Hematopoietic multipotent progenitor cell (in vitro differentiated cells): ENCODE measurements at places on chromosomes 2 and 18. TPM values are rescaled to one million over a fixed set of nuclear protein-coding genes. Genes with fewer than 3 reads are reported as not detected.
A peak's percentile ranks its signal among the peaks of the same experiment; 100 is the strongest.

- DNase-seq: no peak
Measured at GRCh38 chr2:8576525-8577167, 105.2 kb upstream of the ID2 start.

GRCh38 chr2:127561371-127561770 lies 25.9 kb downstream of the MYO7B start:
- no peak for DNase-seq

DNA sequence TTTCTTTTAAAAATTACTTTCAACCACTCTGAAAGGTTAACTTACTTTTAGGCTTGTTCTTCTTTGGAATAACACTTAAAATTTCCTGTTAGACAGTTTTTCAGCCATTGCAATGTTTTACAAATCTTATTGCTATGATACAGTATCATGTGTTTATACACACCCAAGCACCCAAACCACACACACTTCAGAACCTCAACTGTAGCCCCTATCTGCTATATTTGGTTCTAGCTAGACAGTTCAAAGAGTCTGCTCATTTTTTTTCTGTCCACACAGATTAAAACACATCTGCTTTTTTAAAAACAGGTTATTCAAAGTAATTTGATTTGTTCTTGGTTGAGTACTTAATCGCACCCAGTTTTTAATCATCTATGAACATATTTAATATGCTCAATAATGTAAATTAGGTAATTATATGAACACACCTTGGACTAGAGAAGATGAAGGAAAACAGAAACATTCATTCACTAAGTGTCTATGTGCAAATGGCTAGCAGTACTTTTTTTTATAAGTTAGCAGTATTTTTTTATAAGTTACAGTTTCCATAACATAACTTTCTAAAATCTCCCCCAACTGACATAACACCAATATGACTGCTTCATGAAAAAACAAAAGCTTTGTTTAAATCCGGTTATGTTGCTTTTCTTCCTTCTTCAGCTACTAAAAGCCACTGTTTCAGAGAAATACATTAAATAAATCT lies 17.6 kb downstream of the FBXO11 start:
- no peak for DNase-seq

- DNase-seq: no peak
Measured at GRCh38 chr18:64142904-64143303, 6.0 kb downstream of the LINC00305 start.

DNA sequence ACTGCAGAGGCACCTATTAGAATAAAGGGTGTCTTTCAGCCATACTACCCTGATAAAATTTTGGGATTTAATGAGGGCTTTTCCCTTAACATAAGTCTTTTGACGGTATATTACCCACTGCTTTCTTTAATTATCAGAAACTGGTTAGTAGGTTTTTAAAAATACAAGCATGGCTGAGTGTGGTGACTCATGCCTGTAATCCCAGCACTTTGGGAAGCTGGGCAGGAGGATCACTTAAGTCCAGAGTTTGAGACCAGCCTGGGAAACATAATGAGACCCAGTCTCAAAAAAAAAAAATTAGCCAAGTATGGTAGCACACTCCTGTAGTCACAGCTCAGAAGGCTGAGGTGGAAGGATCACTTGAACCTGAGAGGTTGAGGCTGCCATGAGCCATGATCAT lies 16.1 kb downstream of the CPSF3 start:
- no peak for DNase-seq

- DNase-seq: no peak
Measured at GRCh38 chr18:29962579-29962978, 1080.0 kb downstream of the DSC3 start.

GRCh38 chr2:241877989-241878970 lies 8.8 kb downstream of the RTP5 start:
- DNase-seq: peak; percentile 81

DNA sequence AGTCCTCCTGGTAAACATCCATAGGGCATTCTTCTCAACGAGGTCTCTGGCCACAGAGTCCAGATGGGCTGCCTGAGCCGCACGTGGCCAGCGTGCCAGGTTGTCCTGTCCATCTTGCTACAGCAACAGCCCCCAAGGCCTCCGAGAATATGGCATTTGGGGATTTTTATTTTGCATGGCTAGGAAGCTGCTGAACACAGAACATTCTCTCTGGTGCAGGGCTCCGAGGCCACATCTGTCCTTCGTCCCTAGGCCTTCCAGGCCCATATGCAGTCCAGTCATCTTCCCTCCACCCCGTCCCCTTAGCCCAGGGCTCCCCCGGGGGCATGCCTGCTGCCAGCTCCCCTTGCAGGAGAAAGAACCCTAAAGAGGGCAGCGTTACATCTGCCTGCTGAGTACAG lies 2.3 kb downstream of the HDAC4 start:
- no peak for DNase-seq

DNA sequence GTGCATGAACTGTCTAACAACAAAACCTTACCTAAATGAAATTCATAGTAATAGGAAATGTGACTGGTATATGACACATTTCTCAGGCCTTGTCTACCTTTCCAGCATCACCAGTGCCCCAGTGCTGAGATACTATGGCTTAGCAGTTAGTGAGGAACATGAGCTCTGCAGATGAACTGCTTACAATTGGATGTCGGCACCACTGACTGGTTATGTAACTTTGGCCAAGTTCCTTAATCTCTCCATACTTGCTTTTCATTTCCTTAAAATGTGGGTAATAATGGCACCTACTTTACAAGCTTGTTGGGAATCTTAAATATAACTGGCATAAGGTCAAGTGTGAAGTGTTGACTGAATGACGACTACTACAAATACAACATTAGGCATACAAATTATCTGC lies 136.3 kb downstream of the OLA1 start:
- no peak for DNase-seq

DNA sequence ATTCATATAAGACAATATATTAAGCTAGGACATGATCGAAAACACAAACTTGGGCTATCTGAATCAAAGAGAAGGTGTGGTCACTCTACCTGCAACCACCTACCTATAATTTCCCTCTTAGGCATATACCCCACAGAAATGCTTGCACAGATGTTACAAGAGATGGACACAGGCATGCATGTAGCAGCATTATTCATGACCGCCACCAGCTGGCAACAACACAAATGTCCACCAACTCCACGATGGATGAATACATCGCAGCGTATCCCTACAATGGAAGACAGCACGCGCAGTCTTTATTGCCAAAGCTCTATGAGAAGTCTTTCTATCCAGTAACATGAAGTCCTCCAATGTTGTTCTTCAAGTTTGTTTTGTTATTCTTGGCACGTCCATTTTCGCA lies 90.8 kb downstream of the ARL4C start:
- no peak for DNase-seq

DNA sequence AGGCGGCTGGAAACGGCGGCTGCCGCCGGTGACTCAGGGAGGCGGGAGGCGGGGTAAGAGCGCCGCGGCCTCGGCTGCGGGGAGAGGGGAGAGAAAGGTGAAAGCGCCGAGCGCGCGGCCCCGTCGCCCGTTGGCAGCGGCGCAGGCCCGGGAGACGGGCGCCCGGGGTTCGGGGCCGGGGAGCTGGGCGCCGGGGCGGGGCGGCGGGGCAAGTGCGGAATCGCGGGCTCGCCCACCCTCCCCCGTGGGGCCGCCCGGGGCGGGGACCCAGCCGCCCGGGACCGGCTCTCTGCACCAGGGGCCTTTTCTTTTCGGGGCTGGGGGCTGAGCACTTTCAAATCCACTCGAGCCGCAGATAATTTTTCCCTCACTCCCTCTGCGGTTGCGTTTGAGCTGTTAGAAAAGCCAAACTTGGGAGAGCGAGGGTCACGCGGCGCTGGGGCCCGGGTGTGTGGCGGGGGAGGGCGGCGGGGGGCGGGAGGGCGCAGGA lies 266 bp downstream of the KDM3A start:
- DNase-seq: no peak

GRCh38 chr18:62828852-62829251 lies 113.5 kb downstream of the PHLPP1 start:
- DNase-seq: no peak

DNA sequence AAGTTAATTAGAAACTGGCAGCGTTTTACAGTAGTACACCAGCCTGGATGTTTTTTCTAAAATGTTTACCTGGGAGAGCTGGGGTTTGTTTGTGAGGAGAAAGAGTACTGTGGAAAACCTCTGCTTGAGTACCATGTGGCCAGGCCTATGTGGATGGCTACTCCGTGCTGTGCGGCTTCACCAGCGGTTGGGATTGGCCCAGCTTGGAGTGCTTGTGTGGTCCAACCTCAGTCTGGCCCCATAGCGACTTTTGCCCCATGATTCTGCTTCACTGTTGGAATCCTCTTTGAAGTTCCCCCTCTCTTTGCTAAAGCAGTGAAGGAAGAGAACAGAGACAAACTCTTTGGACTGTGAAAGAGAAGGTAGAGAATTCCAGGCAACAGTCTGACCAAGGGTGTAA lies 15.9 kb downstream of the CD8A start:
- no peak for DNase-seq

DNA sequence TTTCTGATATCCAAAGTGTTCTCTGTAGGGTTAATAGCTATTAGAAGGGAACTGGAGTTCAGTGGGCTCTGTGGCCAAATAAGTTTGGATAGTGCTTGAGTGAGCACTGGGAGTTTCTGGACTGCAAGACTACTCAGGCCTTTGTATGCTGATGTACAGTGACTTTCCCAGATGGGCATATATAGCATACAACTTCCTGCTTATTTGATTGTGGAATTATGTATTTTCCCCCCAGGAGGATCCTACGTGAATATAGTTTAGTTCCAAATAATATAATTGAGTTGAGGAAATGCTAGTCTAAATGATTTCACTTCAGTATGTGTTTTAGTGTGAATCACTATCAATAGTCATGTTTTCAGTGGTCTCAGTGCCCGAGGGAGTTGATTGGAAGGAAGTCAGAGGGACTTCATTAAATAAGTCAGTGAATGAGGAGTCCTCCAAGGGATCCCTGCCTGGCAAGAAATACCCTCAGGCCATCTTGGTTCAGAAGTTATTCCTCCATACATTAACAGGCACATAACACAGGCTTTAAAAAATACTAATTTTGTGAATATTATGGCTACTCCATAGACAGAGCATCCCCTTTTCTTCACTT lies 251.4 kb downstream of the PRKCE start:
- no peak for DNase-seq

DNA sequence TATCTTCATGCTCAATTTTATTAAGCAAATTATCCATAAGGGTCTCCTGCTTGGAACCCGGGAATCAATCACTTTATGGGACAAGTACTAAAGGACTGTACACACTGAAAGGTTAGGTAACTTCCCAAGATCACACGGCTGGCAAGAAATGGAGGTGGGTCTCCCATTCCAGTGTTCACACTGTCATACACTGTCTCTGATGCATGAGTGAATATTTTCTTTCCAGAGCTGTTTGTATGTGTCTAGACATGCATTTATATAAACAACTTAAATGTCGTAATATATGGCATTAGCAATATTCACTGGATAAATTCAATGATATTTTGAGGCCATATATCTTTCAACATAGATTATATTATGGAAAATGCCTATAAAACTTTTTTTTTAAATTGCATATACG lies 223.4 kb downstream of the DYM start:
- DNase-seq: no peak

DNA sequence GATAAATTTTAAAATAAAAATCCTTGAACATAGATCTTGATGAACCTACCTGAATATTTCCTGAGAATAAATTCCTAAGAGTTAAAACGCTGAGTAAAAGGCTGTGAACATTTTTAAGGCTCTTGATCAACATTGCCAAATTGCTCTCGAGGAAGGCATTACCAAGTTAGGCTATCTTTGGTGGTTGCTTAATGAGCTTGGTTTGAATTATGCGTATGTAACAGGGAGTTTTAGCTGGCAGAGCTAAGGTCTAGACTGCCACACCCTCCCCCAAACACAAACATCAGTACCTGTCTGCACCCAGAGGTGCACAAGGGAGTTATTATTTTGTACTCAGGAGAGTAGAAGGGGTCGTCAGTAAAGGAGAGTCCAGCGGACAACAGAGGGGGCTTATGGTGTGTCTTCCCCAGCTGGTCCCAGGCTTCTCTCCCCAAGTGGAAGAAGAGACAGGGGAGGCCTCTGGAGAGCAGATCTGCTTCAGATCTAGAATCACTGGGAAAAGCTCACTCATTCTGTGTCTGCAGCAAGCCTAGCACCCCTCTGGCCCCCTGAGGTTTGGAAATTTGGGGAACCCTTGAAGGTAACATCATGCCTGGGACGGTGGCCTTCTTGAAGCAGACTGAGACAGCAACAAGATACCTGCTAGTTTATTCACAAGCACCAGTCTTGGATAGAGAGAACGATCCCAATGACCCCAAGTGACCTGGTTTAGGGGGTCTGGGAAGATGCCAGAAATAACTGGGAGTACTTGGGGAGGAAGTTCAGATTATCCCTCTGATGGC lies 197.2 kb upstream of the ID2 start:
- no peak for DNase-seq

GRCh38 chr18:67010919-67011318 lies 407.0 kb upstream of the CDH19 start:
- DNase-seq: no peak

DNA sequence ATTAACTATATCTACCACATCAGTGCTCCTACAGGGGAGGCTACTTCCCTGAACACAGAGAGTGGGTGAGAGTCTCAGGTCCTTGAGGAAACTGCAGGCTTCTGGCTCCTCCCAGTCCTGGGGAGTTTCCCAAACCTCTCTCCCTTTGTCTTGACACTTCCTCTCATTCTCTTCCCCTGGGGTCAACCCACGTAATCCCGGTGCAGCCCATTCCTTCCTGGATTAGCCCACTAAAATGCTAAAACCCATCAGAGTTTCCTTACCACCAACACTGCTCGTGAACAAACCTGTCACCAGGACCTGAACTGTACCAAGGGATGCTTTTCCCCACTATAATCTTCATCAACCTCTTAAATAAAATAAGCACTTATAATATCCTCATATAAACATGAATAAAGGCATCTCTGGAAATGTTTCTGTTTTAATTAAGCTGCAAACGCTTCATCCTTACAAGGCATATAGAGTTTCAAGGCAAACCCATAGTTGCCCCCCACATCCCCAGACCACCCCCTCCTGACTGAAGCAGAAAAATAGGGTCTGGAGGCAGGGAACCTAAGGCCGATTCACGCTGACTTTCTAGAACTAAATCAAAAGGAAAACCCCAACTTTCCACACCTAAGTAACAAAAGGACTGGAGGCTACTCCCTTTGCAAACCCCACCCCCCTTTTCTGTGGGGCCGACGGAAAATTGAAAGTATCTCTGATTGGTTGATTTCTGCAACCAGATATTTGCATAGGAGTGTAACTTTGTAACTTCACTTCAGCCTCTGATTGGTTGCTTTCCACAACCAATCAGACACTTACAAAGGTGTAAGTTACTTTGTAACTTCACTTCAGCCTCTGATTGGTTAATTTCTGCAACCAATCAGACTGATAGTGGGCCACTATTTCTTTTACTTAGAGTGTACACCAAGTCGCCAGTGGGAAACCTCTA lies 19.0 kb downstream of the TMSB10 start:
- DNase-seq: peak; percentile 66

GRCh38 chr2:44972771-44973535 lies 31.5 kb downstream of the SIX3 start:
- no peak for DNase-seq

RIOK3 gene
- total RNA-seq: 28.3 TPM

ARHGEF33 gene
- under 0.01 TPM for total RNA-seq

ASB18 gene
- total RNA-seq: under 0.01 TPM

GLI2 gene
- total RNA-seq: under 0.01 TPM

COL5A2 gene
- total RNA-seq: 0.54 TPM

VSNL1 gene
- not detected for total RNA-seq

RAPGEF4 gene
- total RNA-seq: under 0.01 TPM

SLC11A1 gene
- 3.8 TPM for total RNA-seq

C2orf80 gene
- total RNA-seq: not detected
